ENCODE measurements at places on chromosomes 12 and 14.

DNA sequence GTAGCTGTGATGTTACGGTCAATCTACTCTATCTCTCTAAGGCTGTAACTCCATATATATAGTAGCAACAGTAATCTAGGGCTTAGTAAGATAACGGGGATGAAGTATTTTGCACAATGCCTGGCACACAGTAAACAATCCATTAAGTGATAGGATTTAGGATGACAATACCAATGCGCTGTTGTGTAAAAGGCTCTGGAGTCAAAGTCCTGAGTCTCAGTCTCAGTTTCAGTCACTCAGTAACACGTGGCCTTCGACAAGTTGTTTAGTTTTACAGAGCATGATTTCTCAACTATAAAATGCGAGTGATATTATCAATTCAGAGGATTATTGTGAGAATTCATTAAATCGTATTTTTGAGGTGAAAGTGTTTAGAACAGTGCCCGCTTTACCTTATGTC is 162.4 kb downstream of the GARIN6 start:
- no peak for DNase-seq

GRCh38 chr12:109762071-109762672 is 48.5 kb downstream of the FAM222A start:
- DNase-seq, result no peak

DNA sequence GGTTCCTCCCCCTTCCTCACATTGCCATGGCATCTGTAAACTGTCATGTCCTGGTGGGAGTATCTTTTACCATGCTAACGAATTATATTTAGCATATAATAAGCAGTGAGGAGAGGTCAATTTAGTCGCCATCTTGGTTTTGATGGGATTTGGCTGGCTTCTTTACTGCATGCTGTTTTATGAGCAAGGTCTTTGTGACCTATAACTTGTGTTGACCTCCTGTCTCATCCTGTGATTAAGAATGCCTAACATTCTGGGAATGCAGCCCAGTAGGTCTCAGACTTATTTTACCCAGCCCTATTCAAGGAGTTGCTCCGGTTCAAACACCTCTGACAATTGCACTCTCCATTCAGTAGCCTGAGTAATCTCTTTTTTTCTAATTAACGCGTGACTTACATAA is 2.1 kb upstream of the EIF4B start:
- peak; percentile 85 for DNase-seq

- no peak for DNase-seq
These were observed 174.6 kb downstream of the SLC25A21 start for GRCh38 chr14:36997843-36998242.

- DNase-seq, result peak; percentile 20
These were observed 56.4 kb upstream of the PIWIL1 start for GRCh38 chr12:130281153-130281799.

DNA sequence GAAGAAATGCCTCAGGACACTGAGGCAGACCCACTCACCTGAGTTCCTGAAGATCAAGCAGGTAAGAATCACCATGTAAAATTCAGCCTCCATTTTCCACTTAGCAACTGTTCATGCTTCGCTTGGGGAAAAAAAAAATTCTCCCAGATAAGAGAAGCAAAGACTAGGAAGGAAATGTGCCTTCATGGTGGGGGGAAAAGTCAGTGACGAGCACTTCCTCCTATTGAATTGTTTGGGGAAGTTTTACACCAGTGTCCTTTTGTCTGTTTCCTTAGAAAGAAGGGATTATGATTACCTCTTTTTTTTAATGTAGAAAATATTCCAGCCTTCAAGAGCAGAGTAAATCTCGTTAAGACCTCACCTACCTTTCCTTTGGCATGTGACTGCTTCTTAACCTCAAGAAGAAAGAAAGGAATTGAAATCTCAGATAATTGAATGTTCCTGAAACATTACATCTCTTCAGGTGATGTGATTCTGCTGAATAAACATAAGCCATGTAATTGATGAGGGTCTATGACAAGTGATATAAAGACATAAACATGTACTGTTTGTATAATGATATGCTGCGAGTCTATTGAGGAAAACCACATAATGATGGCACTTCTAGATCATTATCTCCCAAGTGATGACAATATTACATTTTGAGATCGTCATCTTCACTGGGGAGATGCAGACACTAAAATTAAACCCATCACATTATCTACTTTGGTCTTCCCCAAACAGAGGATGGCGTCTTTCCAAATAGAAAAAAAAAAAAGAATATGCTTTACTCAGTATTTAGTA is at the start of gene PTPRB:
PTPRB (minus strand) TSS at position 127 of the 783 bp plus-strand sequence; CDS start at position 93, 34 bp downstream.
- DNase-seq, result no peak

GRCh38 chr12:57063991-57064685 is 14.2 kb upstream of the MYO1A start:
- DNase-seq, result peak; percentile 35

GRCh38 chr12:84874825-84875139 is 37.8 kb downstream of the SLC6A15 start:
- no peak for DNase-seq

DNA sequence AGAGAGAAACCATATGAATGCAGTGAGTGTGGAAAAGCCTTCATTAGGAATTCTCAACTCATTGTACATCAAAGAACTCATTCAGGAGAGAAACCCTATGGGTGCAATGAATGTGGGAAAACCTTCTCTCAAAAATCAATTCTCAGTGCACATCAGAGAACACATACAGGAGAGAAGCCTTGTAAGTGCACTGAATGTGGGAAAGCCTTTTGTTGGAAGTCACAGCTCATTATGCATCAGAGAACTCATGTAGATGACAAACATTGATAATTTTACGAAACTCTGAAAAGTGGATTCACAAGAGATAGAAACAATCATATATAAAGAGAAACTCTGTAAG is 22.9 kb downstream of the ZNF268 start:
- no peak for DNase-seq

DNA sequence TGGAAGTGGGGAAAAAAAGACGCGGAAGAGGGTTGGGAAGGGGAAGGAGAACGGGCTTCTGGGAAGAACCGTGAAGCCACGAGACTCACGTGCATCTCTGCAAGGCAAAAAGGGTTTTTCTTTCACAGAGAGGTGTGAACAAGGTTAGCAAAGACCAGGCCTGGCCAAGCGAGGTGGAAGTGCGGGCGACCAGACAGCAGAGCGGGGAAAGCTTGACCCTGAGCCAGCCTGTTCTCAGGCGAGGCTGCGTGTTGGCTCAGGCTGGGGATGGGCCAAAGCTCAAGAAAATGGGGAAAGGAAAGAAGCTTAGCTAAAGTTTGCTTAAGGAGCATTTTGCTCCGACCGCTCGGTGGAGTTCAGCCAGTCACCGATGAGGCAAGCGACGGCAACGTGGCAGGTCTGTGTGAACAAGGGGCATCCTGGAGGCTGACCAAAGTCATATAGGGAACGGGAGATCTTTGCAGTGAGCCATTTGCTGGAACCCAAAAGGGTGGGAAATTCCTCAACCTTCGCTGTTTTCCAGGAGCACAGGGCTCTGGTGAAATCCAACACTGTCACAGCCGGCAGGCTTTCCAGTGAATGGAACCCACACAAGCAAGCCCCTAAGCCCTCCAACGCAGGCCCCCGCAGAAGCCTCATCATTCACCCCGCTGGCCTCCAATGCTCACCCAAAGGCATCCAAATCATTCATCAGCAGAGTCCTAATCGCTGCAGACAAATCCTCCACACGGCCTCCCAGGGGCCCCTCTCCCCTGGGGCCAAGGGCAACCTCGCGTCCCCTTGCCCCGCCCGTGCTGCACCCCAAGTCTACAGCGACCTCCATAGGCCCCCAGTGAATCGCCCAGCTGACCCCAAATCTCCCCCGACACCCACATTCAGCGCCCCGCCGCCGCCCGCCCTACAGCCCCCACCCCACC is 754 bp downstream of the ZNF605 start:
- DNase-seq, result peak; percentile 8

DNA sequence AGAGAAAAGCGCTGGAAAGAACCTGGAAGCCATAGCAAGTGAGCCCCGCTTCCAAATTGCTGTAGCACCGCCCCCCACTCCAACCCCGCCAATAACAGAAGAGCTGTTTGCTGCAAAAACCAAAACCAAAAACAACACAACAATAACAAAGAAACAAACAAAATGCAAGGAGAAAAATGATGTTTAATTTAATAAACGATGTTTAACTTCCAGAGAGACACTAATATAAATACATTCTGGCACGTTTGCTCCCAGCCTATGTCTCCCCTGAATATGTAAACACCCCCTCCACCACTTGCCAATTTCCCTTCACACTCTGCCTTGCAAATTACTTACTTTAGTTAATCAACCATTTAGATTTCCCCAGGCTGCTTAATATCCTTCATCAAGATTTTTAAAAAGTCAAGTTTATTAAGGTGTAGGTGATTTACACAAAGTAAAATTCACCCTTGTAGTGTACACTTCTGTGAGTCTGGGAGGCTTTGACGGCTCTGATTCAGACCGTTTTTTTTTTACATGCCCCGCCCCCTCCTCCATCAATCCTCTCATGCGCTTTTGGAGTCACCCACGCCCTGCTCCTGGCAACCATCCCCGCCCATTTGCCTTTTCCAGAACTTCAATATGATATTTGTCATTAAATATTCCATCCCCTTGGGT is 482 bp upstream of the IFI27L2 start:
- peak; percentile 64 for DNase-seq

DNA sequence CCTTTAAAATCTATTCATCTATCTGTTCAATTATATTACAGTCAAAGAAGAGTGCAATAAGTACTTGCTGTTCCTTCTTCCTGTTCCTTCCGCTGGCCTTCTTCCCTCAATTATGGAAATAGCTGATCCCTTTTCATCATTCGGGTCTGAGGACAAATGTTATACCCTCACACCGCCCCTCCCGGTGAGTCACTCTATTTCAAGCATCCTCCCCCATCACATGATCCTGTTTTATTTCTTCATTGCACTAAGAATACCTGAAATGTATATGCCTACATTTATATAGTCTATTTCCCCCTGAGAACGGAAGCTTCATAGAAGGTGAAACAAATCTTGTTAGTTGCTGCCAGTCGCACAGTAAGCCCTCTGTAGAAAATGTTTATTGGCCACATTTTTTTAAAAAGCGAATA is 2.5 kb downstream of the SLC38A1 start:
- peak; percentile 67 for DNase-seq

DNA sequence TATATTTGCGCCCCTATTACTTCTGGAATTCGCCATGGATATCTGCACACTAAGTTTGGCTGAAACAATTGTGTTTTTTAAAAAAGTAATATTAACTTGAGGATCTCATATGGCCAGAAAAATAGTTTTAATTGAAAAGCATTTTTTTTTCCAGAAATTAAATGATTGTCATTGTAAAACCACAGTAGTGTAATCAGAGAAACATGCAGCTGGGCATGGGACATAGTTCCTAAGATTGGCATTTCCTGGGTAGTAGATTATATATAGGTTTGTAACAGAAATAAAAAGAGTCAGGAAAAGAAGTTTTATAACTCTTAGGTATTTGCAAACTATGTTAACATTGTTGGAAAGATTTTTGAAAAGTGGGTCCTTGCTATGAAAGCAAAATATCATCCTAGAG is 17.6 kb downstream of the SSPN start:
- no peak for DNase-seq

- DNase-seq, result no peak
These were observed 435.7 kb downstream of the CCER1 start for GRCh38 chr12:90519285-90519684.

DNA sequence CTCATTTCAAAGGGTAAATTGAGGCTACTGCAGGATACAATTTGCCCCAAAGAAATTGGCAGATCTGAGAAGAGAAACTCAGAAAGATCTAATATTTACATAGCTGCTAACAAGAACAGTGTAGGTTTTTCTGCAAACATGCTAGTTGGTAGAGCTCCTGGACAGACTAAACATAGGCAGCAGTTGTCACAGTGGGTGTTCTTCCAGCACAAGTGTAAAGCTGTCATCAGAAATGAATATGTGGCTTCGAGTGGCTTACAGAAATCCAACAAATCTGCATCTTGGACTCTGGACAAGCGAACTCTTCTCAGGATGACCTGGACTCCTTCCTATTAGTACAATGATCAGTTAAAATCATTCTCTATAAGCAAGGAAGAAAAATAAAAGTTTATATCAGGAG is 5.9 kb downstream of the CBX5 start:
- no peak for DNase-seq

DNA sequence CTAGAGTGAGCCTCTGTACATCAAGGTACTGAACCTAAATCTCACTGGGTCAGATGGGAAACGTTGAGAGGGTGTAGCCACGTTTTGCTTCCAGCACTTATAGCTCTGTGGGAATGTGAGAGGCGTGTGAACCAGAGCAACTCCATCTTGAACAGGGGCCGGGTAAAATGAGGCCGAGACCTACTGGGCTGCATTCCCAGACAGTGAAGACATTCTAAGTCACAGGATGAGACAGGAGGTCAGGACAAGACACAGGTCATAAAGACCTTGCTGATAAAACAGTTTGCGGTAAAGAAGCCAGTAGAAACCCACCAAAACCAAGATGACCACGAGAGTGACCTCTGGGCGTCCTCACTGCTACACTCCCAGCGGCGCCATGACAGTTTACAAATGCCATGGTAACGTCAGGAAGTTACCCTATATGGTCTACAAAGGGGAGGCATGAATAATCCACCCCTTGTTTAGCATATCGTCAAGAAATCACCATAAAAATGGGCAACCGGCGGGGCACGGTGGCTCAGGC is 63.4 kb upstream of the NCOR2 start:
- no peak for DNase-seq

DNA sequence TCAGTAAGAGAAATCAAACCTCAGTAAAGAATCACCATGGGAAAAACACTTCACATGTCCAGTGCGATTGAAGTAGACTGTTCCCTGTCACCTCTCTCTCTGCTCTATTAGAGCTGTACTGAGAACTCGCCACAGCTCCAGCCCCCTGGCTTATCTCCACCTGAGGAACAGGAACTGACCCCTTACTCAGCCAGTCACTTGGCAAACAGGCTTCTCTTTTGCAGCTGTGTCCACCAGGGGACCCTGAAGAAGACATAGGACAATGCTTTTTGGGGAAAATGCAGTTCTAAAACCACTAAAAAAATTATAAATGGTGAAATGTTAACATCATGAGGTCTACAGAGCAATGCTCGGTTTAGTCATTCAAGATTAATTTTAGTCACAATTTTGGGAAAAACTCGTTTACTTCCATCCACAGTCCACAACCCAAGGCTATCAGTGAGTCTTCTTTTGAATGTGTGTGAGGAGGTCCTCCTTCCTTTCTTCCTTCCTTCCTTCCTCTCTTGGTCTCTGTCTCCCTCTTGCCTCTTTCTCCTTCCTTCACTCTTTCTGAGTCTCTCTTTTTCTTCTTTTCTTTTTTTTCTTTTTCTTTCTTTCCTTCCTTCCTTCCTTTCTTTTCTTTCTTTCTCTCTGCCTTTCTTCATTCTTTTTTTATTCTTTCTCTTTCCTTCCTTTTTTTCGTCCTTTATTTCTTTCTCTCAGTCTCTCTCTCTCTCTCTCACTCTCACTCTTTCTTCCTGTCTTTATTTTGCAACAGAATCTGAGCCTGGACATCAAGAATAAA is 1189.5 kb upstream of the TMEM132C start:
- DNase-seq, result no peak

- no peak for DNase-seq
These were observed 84.8 kb downstream of the HELB start for GRCh38 chr12:66387117-66387516.

GRCh38 chr12:32505067-32505945 is 105.9 kb downstream of the FGD4 start:
- no peak for DNase-seq
